SK-N-SH (cell line): ENCODE measurements at places on chromosomes 11 and 22. TPM values are rescaled to one million over a fixed set of nuclear protein-coding genes. Genes with fewer than 3 reads are reported as not detected.
A peak's percentile ranks its signal among the peaks of the same experiment; 100 is the strongest.

The MMP10 gene
- 1.4 and 2.2 TPM in 2 replicates for polyA plus RNA-seq

The SLC22A9 gene
- polyA plus RNA-seq = not detected in 2 replicates

The BIK gene
- polyA plus RNA-seq = 0.24 and 0.66 TPM in 2 replicates

The MIEF1 gene
- polyA plus RNA-seq = 7.5 and 7.7 TPM in 2 replicates

The TYR gene
- not detected in 2 replicates for polyA plus RNA-seq

The VWCE gene
- 3.4 and 5.0 TPM in 2 replicates for polyA plus RNA-seq

The AGBL2 gene
- polyA plus RNA-seq = 5.5 and 6.7 TPM in 2 replicates

The TSKU gene
- 18.3 and 20.7 TPM in 2 replicates for polyA plus RNA-seq

The OR52I1 gene
- not detected in 2 replicates for polyA plus RNA-seq

The BLID gene
- polyA plus RNA-seq = 0.18 TPM in 1 of 2 replicates, not detected in the other

The PGGHG gene
- 19.9 and 26.5 TPM in 2 replicates for polyA plus RNA-seq

The KRTAP5-2 gene
- not detected in 2 replicates for polyA plus RNA-seq

- H3K27me3 ChIP-seq = 0 out of 2 replicates have a peak, but pooled peaks cover 12% of the 10 kb centered on the region
- no peak overlapping the region for H3K27ac ChIP-seq
- H3K36me3 ChIP-seq = no peaks in the 10 kb centered on the region
Measured at GRCh38 chr11:117570701-117571100, 226.3 kb downstream of the DSCAML1 start.

GRCh38 chr11:94737171-94737611, 31.0 kb upstream of the AMOTL1 start:
- peaks cover 31% of the 10 kb centered on the region for H3K4me1 ChIP-seq
- H3K36me3 ChIP-seq = no peaks in the 10 kb centered on the region
- no peaks in the 10 kb centered on the region for H3K27me3 ChIP-seq
- no peak overlapping the region for H3K27ac ChIP-seq
- no peak overlapping the region for H3K4me3 ChIP-seq
- DNase-seq = no peak

GRCh38 chr11:47967577-47968525, 12.5 kb upstream of the PTPRJ start:
- H3K27ac ChIP-seq = no peak overlapping the region
- no peaks in the 10 kb centered on the region for H3K36me3 ChIP-seq
- H3K27me3 ChIP-seq = no peaks in the 10 kb centered on the region
- no peak for DNase-seq

GRCh38 chr11:119614222-119615002, 114.6 kb downstream of the NECTIN1 start:
- peaks cover 15% of the 10 kb centered on the region for H3K4me1 ChIP-seq
- no peaks in the 10 kb centered on the region for H3K36me3 ChIP-seq
- H3K27me3 ChIP-seq = no peaks in the 10 kb centered on the region
- no peak overlapping the region for H3K4me3 ChIP-seq
- DNase-seq = no peak

- no peak overlapping the region for H3K27ac ChIP-seq
- H3K36me3 ChIP-seq = no peaks in the 10 kb centered on the region
- H3K4me1 ChIP-seq = no peaks in the 10 kb centered on the region
- no peaks in the 10 kb centered on the region; the same call in 1 of the 2 replicates for H3K27me3 ChIP-seq
Measured at GRCh38 chr11:61083601-61084147, 18.6 kb upstream of the CD5 start.

DNA sequence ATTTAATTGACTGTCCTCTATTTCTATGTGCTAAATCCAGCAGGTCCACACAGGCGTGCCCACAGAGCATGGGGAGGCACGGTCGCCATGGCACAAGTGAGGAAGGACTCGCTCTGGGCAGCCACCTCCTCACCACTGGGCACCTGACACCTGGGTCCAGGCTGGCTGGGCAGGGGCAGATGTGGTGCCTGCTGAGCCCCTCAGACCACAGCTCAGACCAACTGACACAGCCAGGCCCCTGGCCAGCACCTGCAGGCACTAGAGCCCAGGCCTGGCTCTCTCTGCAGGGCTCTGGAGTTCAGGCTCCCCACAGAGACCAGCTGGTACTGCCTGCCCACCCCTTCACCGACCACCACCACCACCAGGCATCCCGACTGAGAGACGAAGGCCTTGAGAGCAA, 27.9 kb downstream of the LINC01488 start:
- H3K36me3 ChIP-seq = no peaks in the 10 kb centered on the region
- H3K27ac ChIP-seq = no peak overlapping the region
- no peaks in the 10 kb centered on the region for H3K27me3 ChIP-seq
- peaks cover 10% of the 10 kb centered on the region; the same call in 1 of the 2 replicates for H3K4me1 ChIP-seq
- DNase-seq = no peak

DNA sequence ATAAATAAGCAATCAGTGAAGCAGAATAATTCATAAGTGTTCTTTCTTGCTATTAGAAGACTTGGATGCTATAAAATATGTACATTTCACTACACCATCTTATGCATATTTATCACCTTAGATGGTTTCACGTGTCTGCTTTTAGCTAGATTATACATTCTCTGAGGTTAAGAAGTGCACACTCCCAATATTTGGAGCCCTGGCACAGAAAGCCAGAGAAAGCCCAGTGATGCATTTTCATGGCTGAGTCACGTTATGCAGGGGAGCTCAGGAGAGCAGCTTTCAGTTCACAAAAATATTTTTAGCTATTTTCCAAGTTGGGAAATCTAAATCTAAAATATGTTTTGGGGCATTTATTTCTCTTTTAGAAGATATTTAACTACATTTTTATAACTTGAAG, 5.1 kb upstream of the TP53AIP1 start:
- no peaks in the 10 kb centered on the region for H3K4me1 ChIP-seq
- DNase-seq = no peak
- H3K36me3 ChIP-seq = no peaks in the 10 kb centered on the region
- no peak overlapping the region for H3K27ac ChIP-seq
- H3K4me3 ChIP-seq = no peak overlapping the region
- H3K27me3 ChIP-seq = no peaks in the 10 kb centered on the region

DNA sequence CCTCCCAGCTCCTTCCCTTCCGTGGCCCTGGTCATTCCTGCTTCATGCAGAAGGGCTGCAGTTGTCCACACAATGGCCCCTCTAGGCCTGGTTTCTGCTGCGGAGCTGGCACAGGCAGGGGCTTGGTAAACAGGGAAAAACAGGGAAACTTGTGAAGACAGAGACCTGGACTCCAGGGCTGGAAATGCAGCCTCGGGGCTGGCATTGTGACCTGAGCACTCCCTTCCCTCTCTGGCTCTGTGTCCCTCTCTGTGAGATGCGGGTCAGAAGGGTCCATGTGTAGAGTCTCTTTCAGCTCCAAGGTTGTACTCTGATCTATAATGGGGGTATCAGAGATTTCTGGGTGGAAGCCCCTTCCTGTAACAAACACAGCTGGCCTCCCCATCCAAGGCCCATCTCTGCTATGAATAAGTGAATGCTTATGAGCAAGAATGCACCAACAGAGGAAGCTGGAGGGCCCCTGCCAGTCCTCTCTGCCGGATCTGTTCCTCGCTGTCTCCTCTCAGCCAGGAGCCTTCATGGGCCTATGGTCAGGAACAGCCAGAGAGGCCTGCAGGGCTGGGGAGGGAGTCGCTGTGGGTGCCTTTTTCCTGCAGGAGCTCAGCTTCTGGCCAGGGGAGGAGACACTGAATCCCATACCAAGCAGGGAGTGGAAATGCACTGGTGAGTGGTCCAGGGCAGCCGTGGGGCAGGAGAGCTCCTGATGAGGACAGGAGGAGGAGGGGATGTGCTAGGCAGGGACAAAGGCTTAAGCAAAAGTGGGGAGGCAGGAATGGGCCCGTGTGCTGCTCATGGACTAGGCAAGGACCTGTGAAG, 6.7 kb upstream of the DERL3 start:
- DNase-seq = peak; percentile 46
- no peaks in the 10 kb centered on the region for H3K27me3 ChIP-seq
- peak overlapping the region; percentile 91 for H3K27ac ChIP-seq

- H3K4me3 ChIP-seq = no peak overlapping the region; the same call in 1 of the 2 replicates
- peaks cover 7% of the 10 kb centered on the region; the same call in 1 of the 2 replicates for H3K27me3 ChIP-seq
- no peak for DNase-seq
- H3K36me3 ChIP-seq = no peaks in the 10 kb centered on the region
- no peaks in the 10 kb centered on the region for H3K4me1 ChIP-seq
Measured at GRCh38 chr11:59283825-59284772, 71.4 kb upstream of the MPEG1 start.

- DNase-seq = peak; percentile 14
- no peaks in the 10 kb centered on the region for H3K4me1 ChIP-seq
- no peaks in the 10 kb centered on the region for H3K27me3 ChIP-seq
- H3K4me3 ChIP-seq = no peak overlapping the region
- no peaks in the 10 kb centered on the region for H3K36me3 ChIP-seq
Measured at GRCh38 chr11:1351278-1351937, 38.3 kb upstream of the BRSK2 start.

- peak; percentile 80 for DNase-seq
- no peak overlapping the region for H3K4me3 ChIP-seq
- H3K27ac ChIP-seq = peak overlapping the region; percentile 60
- H3K4me1 ChIP-seq = peaks cover 43% of the 10 kb centered on the region; the same call in 1 of the 2 replicates
- no peaks in the 10 kb centered on the region for H3K27me3 ChIP-seq
Measured at GRCh38 chr11:68341557-68342458, 29.4 kb downstream of the LRP5 start.

GRCh38 chr11:122229078-122229477, 113.1 kb upstream of the BLID start:
- H3K36me3 ChIP-seq = no peaks in the 10 kb centered on the region
- DNase-seq = no peak
- no peaks in the 10 kb centered on the region; the same call in 1 of the 2 replicates for H3K4me1 ChIP-seq
- H3K4me3 ChIP-seq = no peak overlapping the region
- H3K27me3 ChIP-seq = no peaks in the 10 kb centered on the region

GRCh38 chr22:41015003-41015402, 63.8 kb downstream of the RBX1 start:
- H3K27ac ChIP-seq = no peak overlapping the region
- H3K27me3 ChIP-seq = no peaks in the 10 kb centered on the region
- no peaks in the 10 kb centered on the region for H3K4me1 ChIP-seq
- DNase-seq = no peak

GRCh38 chr22:23237841-23238240, 57.5 kb downstream of the BCR start:
- H3K27ac ChIP-seq = no peak overlapping the region
- H3K36me3 ChIP-seq = no peaks in the 10 kb centered on the region
- DNase-seq = no peak
- H3K4me3 ChIP-seq = no peak overlapping the region
- H3K4me1 ChIP-seq = peaks cover 59% of the 10 kb centered on the region; the same call in 1 of the 2 replicates

- peak overlapping the region; percentile 96 for H3K27ac ChIP-seq
- H3K4me1 ChIP-seq = peaks cover 6% of the 10 kb centered on the region; the same call in 1 of the 2 replicates
- no peaks in the 10 kb centered on the region for H3K27me3 ChIP-seq
- H3K36me3 ChIP-seq = no peaks in the 10 kb centered on the region
Measured at GRCh38 chr11:12043959-12044791, 35.7 kb upstream of the DKK3 start.

DNA sequence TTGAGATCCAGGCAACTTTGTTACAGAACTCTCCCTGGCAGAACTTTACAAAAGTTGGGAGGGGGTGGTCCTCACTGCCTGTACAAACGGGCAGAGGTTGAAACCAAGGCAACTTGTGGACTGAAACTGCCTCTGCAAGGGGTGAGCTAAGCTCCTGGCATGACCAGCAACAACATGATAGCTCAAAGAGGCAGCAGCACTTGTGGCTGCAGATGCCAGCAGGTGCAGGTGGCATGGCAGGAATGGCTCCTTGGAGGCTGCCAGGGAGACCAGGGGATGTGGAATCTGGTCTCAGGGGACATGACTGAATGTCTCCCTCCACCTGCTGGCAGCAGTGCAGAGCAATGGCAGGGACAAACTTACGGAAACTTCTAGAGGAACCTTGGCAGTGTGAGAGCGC, 38.8 kb upstream of the PHF21A start:
- DNase-seq = no peak
- H3K4me3 ChIP-seq = no peak overlapping the region
- H3K36me3 ChIP-seq = no peaks in the 10 kb centered on the region
- H3K27ac ChIP-seq = no peak overlapping the region
- peaks cover 6% of the 10 kb centered on the region for H3K27me3 ChIP-seq

- H3K27ac ChIP-seq = peak overlapping the region; percentile 93
- DNase-seq = peak; percentile 43
- peak overlapping the region; percentile 73; the same call in 1 of the 2 replicates for H3K4me3 ChIP-seq
- peaks cover 30% of the 10 kb centered on the region for H3K4me1 ChIP-seq
- H3K27me3 ChIP-seq = no peaks in the 10 kb centered on the region
Measured at GRCh38 chr11:86802601-86803051, 2.3 kb downstream of the PRSS23 start.

GRCh38 chr22:44847380-44847779, 95.0 kb downstream of the ARHGAP8 start:
- peak; percentile 58 for DNase-seq
- no peak overlapping the region for H3K4me3 ChIP-seq
- peak overlapping the region; percentile 50; the same call in 1 of the 2 replicates for H3K27ac ChIP-seq
- no peaks in the 10 kb centered on the region for H3K27me3 ChIP-seq

GRCh38 chr11:71180694-71181470, 71.5 kb downstream of the SHANK2 start:
- H3K4me3 ChIP-seq = no peak overlapping the region
- DNase-seq = no peak
- no peak overlapping the region for H3K27ac ChIP-seq
- H3K36me3 ChIP-seq = no peaks in the 10 kb centered on the region
- no peaks in the 10 kb centered on the region for H3K4me1 ChIP-seq
- no peaks in the 10 kb centered on the region for H3K27me3 ChIP-seq

GRCh38 chr11:2088746-2089535, 50.2 kb downstream of the IGF2 start:
- H3K36me3 ChIP-seq = no peaks in the 10 kb centered on the region
- no peaks in the 10 kb centered on the region for H3K27me3 ChIP-seq
- H3K4me1 ChIP-seq = no peaks in the 10 kb centered on the region
- DNase-seq = no peak

DNA sequence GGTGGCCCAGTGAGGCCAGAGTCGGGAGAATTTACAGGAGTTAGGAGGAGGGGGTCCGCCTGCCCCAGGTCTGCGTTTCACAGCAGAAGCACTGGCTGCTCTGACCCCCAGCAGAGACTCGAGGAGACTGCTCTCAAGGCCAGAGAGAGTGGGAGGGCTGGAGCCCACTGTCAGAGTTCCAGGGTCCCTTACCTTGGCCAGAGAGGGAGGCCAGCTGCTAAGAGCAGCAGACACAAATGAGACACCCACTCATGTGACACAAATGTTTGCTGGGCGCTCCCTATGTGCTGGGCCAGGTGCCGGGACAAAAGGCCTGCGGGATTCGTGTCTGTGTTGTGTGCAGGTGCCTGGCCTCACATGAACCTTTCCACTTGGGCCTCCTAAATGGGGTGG, 2.8 kb upstream of the TNFRSF13C start:
- H3K27ac ChIP-seq = no peak overlapping the region
- no peak for DNase-seq
- H3K36me3 ChIP-seq = no peaks in the 10 kb centered on the region
- no peaks in the 10 kb centered on the region for H3K4me1 ChIP-seq
- no peaks in the 10 kb centered on the region for H3K27me3 ChIP-seq

DNA sequence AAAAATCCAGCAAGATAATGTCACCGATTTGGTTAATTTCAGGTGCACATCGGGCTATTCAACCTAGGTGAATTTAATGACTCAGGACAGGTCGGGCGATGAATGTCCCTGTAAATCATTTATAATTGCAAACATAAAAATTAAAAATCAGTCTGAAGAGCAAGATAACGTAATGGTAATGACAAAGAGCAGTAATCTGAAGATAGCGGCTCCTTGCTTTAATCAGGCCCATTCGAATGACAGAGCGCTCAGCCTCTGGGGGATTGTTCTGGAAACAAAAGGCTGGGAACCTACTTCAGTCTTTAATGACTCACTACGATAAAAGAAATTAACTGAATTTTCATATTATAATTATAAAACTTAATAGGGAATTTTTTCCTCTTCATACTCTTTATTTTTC, 61.3 kb downstream of the RCN1 start:
- no peaks in the 10 kb centered on the region for H3K4me1 ChIP-seq
- no peak for DNase-seq
- H3K4me3 ChIP-seq = no peak overlapping the region
- H3K27ac ChIP-seq = no peak overlapping the region
- no peaks in the 10 kb centered on the region; the same call in 1 of the 2 replicates for H3K27me3 ChIP-seq
